ENCODE measurements at places on chromosomes 6 and 20.

GRCh38 chr6:169803816-169804340, 52.5 kb downstream of the ERMARD start:
- DNase-seq, result no peak

DNA sequence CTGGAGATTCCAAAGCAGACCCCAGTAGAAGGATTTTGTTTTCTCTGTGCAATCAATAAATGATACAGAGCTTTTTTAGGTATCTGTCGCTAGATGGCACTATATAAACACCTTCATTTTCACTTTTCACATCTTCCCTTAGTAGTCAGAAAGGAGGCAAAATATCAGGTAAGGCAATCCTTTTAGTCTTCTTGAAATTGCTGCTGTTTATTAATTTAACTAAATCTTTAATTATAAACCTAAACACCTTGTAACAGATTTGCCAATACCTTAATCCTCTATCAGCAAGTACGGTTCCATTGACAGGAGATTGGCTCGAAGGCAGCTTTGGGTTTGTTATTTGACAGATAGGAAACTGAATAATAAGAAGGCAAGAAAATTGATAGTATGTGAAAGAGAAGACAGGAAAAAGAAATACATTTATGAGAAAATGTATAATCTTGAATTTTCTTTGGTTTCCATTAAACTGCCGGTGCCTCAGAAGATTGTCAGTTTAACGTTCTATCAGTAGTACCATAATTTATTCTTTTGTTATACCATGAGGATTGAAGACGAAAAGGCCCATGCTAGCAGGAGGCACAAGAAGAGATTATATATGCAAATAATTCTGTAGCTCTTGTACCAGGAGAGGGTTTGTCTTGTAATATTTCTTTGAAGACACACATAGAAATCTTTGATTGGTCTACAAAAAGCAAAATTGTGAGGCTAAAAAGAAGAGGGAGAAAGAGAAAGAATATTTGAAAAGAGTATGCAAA, 23.5 kb upstream of the IBTK start:
- no peak for DNase-seq

GRCh38 chr20:49569411-49570115, 1.6 kb upstream of the PTGIS start:
- no peak for DNase-seq

GRCh38 chr6:36968266-36968977, 13.9 kb downstream of the PI16 start:
- no peak for DNase-seq

GRCh38 chr20:56391596-56392131, 351 bp downstream of the AURKA start:
- no peak for DNase-seq

DNA sequence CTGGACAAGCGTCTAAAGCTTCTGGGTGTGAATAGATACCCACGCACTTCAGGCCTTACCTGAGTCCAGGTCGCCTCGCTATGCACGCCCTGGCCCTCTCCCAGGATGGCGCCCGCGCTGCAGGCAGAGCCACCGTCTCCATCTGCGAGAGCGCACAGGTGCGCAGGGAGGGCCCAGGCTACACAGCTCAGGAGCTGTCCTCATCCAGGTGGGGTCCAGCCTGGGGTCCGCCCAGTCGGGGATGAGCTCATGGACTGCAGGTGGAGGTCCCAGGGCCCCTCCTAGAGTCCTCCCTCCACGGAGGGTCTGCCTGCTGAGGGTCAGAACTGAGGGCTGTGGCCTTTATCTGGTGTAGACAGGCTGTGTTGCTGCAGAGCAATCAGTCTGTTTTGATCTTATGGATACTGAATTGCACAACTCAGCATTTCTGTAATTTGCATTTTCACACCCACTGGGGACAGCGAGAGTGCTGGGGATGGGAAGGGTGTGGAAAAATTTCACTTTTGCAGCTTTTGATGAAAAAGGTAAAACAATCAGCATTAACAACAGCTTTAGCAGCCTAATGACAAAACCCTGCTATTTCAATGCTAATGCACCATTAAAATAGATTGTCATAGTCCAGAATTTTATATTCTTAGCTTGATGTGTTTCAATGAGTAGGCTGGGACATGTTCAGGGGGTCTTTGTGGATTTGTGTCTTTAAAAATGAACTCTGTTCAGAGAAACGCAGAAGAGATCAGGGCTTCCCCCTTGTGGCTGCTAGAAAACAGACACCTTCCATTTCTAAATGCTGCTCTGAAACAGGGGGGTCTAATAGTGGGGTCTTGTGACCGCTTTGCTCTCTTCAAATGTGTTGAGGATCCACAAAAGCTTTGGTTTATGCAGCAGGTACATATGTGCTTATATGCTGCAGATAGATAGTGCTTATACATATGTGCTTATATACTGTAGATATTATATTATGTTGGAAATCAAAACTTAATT, 77.8 kb upstream of the PHACTR3 start:
- no peak for DNase-seq

DNA sequence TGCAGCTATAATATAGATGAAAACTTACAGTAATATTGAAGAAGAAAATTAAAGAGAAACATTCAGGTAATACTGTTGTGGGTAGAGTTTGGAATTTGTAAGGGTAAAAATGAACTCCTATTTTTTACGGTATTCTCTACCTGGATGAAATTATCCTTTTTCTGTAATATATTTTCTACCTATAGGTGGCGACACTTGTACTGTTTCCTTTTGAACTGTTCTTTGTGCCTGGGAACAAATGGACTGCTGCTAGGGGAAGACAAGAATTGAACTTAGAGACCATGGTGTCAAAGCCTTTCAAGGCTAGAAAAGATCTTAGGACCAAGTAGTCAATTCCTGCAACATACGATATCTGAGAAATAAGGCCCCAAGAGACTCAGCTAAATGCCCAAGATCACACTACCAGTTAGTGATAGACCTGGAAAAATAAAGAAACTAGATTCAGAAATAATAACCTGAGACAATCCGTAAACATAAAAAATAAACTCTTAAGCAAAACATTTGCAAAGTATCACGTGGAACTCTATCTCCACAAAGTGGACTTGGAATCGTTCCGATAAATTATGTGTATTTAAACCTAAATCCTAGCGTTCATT, 383.8 kb downstream of the TFAP2A start:
- no peak for DNase-seq

GRCh38 chr6:55528624-55529023, 50.4 kb downstream of the HMGCLL1 start:
- DNase-seq, result no peak

DNA sequence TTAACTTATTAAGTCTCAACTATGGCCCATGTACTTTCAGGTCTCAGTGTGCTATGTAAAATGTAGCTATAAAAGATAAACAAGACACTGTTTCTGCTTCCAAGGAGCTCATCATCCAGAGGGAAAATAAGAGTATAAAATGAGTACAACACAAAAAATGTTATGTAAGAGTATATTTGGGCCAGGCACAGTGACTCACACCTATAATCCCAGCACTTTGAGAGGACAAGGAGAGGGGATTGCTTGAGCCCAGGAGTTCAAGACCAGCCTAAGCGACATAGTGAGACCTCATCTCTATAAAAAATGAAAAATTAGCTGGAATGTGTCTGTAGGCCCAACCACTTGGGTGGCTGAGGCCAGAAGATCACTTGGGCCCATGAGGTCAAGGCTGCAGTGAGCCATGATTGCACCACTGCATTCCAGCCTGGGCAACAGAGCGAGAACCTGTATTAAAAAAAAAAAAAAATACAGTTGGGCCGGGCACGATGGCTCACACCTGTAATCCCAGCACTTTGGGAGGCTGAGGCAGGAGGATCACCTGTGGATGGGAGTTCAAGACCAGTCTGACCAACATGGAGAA, 124.0 kb downstream of the EDN1 start:
- no peak for DNase-seq

- DNase-seq, result no peak
Observed at GRCh38 chr6:145559836-145560235, 175.5 kb downstream of the EPM2A start.

DNA sequence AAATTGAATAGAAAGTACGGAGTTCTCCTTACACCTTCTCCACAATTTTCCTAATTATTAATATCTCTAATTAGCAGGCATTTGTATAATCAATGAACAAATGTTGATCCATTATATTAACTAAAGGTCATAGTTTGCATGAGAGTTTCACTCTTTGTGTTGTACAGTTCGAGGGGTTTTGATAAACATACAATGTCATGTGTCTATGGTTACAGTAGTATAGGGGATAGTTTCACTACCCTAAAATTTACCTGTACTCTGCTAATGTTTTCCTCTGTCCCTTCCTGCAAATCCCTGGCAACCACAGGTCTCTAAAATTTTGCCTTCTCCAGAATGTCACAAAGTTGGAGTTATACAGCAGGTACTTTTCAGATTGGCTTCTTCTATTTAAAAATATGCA, 1199.8 kb upstream of the GJE1 start:
- no peak for DNase-seq

GRCh38 chr20:34065260-34065659, 46.8 kb downstream of the EIF2S2 start:
- DNase-seq, result no peak

GRCh38 chr6:89952105-89952671, 57.9 kb downstream of the GJA10 start:
- DNase-seq, result no peak

DNA sequence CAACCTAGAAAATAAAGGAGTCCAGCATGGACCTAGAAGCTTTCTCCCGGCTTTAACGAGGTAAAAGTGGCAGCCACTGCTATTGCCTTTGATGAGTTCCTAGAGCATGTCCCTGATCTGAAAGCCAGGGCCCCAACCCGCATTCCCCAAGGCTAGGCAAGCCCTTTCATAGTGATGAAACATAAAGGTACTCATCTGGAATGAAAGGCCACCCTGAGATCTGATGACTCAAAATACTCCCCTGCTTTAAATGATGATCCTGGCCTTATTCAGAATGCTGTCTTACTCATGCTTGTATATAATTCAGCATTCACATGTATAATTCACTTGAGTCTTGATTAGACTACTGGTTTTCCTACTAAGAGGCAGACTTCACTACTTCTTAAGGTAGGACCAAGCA, 21.3 kb downstream of the TTPAL start:
- DNase-seq, result no peak

- peak; percentile 7 for DNase-seq
Observed at GRCh38 chr20:41181567-41181966, 44.2 kb downstream of the PLCG1 start.

DNA sequence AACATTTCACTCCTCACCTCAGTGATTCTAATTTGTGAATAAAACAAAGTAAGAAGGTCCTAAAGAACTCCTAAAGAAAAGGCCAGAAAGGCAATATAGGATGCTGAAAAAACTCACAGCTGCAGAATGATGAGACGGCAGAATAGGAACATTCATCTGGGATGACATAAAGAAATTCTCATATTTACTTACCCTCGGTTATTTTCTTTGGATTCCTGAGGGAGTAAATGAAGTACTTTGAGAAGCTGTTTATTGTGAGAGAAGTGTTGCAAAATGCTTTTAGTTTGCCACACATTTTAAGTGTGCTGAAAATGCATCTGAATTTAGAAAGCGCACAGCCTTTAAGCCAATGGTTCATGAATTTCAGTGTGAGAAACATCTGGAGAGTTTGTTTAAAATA, 35.7 kb upstream of the RBL1 start:
- no peak for DNase-seq

DNA sequence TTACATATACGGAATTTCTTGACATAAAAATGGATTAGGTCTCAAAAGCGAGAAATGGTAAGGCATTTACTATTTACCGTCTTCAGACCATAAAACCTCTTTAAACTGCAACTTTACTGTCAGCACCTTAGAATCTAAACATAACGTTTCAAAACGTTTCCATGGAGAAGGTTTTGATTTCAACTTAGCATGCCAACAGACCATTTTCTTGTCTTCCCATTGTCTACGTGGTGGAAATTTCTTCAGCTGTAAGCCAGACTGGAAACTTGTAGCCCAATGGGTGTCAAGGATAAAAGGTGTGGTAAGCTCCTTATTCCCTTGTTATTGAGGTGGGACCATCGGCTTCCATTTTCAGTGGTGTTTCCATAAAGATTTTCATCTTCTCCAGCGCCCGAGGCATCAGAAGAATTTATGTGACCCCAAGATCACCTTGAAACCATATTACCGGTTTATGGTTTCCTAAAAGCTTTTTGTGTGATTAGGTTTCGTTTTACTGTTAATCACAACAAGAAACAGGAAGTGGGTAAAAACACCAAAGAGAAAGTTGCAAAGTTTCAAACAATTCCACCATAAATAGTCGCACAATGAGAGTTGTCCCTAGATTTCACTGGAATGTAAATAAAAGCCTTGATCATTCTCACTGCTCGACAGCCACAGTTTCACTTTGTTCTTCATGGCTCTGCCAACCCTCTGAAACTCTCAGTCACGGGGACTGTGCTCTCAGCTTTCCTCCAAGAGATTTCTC, 63.0 kb upstream of the CD2AP start:
- DNase-seq, result peak; percentile 6

DNA sequence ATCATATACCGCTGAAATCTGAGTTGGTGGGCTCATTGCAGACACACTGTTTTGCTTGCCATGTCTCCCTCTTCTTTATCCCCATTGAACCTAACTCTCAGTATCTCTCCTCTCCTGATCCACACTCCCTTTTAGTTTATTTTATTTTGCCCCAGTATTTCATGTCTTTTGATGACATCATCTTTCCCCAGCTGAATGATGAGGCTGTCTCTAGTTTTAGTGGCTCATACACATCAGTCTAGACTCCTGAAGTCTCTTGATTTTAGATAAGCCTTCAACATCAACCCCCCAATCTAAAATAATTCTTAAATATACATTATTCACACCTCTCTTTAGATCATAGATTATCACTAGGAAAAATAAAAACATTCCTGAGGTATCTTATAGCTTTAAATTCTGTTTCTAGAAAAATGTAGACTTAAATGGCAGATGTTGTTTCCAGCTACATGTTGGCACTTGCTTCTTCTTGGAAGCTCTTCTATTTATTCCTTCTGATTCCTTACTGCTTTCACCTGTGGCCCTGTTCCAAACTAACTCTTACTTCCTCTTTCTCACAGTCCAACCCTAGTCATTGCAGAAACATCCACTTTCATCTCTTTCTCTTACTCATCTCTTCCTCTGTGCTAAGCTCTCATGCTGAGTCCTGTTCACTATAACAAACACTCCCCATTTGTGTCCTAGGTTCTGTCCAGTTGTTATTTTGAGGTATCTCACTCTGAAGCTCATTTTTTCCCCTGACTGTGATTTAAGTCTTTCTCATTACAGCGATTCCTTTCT, 191.9 kb upstream of the SLC35B3 start:
- no peak for DNase-seq

DNA sequence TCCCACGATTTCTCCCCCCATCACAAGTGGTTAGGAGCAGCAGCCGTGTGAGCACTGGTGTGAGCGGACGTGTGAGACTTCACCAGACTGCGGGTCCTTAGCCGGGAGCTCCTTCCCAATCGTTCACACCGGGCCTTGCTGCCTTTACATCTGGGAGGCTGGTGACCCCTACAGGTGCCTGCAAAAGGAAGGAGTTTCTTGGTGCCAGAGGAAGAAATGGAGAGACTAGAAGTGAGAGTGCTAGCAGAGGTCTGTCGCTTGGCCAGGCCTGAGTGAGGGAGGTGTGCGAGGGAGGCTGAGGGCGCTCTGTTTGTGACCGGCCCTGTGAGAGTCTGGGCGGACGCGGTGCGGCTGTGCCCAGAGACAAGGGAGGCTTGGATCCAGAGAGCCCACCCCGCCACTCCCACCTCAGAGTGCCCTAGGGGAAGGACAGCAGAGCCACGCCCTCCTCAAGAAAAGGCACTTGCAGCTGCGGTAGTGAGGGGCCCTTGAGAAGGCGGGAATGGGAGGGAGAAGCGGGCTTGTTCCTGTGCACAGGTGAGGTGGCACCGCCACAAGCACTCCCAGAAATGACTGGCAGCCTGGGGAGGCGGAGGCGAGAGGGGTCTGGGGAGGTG, 10.0 kb upstream of the ARMC2 start:
- no peak for DNase-seq

All from stimulated activated naive CD8-positive, alpha-beta T cell treated with anti-CD3 and anti-CD28 coated beads, Interleukin-15, amount 100 ng/mL, for 72 hours (primary cell).